ENCODE measurements at places on chromosomes 6 and 20.

- no peak for DNase-seq
Observed at GRCh38 chr6:70370496-70370895, 42.8 kb upstream of the FAM135A start.

DNA sequence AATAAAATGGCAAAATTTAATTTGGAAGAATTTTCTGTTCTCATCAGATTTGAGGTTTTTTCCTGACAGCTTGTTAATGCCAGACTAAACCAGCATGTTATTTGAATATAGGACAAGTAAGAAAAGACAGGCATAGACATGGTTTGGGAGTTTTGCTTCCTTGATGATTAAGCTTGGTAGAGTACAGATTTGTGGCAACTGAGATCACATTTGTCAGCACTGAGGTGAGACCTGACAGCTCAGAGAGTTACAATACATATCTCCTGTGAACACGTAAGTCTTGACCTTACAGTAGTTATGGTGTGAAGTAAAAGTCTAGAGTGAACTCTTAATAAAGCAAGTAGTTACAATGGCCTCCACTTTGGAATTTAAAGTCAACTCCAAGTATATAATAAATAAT lies 34.5 kb downstream of the CENPW start:
- no peak for DNase-seq

GRCh38 chr6:52929321-52930164 lies 20.0 kb upstream of the GSTA3 start:
- DNase-seq: no peak

GRCh38 chr20:64121586-64121985 lies 14.2 kb upstream of the NPBWR2 start:
- DNase-seq: no peak

DNA sequence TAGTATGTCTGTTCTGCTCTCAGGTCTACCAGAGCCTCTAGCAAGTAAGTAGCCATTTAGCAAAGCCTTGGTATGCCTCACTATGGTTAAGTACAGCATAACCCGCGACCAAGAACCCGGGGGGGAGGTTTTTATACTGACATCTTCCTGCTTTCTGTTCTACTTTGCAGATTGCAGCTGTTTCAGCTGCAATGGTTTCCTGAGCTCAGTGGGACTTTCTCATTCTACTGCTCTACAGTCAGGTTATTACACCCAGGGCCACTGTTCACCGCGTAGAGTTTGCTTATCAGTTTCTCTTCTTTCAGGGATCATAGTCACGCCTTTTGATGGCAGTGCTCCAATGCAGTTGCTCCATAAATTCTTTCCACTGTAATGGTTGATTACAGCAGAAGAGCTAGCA lies 631.3 kb downstream of the TFAP2A start:
- DNase-seq: no peak

GRCh38 chr20:23415959-23416583 lies 5.2 kb downstream of the NAPB start:
- no peak for DNase-seq

DNA sequence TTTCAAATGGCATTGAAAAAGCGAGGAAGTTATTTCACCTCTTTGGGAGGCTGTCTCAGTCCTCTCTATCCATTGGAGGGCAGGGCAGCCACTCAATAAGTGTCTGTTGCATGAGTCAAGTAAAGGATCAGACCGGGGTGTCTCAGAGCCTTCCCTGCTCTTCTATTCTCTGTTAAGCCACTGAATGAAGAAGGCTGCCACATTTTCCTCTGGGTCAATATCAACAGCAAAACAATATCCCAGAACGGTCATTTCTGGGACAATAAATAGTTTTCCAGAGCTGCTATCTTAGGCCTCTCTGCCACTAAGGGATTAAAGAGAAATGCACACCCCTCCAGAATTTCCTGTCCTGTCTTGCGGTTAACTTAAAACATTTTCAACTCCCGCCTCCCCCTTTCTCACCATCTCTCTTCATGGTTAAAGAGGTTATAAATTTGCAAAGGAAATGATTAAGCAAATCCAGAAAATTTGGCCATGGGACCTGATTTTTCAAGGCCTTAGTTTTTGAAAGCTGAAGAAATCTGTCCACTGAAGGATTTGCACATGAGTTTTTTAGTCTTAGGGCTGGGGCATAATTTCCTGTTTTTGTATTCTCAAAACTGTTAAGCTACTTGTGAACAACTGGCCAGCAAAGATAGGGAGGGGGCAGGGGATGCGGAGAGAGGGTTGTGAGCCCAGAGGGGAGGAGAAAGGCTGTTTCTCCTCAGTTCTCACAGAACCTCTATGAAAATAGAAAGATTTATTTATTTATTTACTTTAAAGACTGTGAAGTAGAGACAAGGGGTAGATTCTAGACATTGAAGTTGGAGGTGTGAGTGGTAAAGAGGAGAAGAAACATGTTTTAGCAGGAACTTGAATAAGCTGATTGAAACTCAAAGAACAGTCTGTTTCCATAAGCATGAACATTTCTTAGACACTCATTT lies 135.7 kb downstream of the BCAS1 start:
- DNase-seq: no peak

DNA sequence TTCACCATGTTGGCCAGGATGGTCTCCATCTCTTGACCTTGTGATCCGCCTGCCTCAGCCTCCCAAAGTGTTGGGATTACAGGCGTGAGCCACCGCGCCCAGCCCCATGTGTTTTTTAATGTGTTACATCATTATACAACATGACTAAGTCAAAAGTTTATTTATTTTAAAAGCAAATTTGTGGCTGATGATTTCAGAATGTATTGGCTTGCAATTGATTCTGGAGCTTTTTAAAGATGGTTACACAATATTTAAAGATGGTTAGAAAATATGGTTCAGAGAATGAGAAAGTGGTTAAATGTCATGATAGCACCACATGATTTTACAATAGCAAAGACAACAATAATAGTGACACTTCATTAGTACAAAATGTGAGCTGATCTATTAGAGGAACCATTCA lies 80.5 kb downstream of the SASH1 start:
- DNase-seq: no peak

DNA sequence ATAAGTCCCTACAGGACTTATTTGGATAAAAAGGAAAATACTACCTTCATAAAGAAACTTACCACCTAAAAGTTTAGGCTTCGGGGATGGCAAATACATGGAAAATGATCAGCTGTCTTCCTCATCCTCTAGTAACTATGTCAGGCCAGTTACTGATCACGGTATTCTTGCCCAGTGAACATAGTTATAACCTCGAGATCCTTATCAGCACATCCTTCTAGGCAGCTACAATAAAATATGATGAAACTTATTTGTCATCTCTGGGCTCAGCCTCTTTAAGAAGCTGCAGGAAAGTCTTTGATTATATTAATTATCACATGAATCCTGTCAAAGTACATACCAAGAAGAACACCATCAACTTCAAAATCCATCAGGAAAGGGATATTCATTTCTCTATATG lies 41.8 kb downstream of the SF3B5 start:
- DNase-seq: no peak

GRCh38 chr6:35258336-35258735 lies 1.2 kb upstream of the ZNF76 start:
- no peak for DNase-seq

GRCh38 chr20:44649126-44649525 lies 2.4 kb downstream of the ADA start:
- DNase-seq: no peak

GRCh38 chr6:37988127-37988526 lies 168.6 kb downstream of the ZFAND3 start:
- no peak for DNase-seq

DNA sequence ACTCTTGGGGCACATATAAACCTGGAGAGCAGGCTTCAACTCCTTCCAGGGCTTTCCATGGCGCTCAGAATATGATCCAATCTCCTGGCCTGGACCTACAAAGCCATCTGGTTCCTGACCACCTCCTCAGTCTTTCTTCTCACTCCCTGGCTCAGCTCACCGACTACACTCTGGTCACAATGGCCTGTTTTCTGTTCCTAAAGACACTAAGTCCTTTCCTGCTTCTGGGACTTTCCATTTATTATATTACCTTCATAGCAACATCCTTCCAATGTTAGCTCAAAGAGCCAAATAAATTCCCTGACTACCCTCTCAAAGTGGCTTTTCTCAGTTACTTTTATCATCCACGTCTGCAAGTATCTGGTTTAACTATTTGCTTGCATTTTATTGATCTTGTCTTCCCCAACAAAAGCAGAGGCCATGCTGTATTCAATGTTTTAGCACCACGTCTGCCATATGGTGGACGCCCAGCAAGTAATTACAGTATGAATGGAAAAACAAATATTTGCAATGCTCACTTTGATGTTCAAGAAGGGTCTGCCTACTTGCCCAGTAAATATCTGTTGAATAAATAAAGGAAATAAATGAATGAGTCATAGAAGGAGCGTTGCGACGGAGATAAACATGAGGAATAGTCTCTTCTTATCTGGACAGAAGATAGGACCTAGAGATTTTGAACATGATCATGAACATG lies 328.4 kb downstream of the ESR1 start:
- DNase-seq: no peak

- no peak for DNase-seq
Observed at GRCh38 chr6:67792996-67793395, 842.1 kb upstream of the ADGRB3 start.

- no peak for DNase-seq
Observed at GRCh38 chr6:95230071-95230740, 347.1 kb upstream of the MANEA start.

DNA sequence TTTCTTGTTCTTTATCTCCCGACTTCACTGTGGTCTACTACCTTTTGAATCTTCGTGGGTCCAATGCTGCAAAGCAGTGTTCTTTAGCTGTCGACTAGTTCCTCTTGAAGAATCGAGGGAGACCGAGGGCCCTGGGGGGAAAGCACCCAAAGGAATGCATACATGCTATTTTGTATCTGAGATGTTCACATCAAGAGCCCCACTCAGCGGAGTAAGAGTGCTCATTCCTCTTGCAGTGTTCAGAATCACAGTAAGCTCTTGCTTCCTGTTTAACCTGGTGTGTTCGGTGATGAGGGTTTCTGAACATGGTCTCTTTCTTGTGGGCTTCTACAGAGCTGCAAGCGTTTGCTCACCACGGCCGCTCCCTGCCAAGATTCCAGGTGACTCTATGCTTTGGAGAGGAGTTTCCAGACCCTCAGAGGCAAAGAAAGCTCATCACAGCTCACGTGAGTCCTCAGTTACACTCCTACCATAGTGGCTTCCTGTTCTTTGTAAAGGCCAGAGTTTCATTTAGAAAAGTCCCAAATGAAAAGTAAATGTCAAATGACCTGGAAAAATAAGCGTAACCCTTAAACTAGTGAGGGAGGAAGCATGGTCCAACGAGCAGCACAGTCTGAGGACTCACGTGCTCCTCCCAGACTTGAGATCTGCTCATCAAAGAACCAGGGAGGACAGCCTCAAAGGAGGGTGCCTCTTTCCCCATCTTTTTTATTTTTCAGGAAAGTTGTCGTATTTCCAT lies 13.3 kb downstream of the IRF4 start:
- DNase-seq: no peak

DNA sequence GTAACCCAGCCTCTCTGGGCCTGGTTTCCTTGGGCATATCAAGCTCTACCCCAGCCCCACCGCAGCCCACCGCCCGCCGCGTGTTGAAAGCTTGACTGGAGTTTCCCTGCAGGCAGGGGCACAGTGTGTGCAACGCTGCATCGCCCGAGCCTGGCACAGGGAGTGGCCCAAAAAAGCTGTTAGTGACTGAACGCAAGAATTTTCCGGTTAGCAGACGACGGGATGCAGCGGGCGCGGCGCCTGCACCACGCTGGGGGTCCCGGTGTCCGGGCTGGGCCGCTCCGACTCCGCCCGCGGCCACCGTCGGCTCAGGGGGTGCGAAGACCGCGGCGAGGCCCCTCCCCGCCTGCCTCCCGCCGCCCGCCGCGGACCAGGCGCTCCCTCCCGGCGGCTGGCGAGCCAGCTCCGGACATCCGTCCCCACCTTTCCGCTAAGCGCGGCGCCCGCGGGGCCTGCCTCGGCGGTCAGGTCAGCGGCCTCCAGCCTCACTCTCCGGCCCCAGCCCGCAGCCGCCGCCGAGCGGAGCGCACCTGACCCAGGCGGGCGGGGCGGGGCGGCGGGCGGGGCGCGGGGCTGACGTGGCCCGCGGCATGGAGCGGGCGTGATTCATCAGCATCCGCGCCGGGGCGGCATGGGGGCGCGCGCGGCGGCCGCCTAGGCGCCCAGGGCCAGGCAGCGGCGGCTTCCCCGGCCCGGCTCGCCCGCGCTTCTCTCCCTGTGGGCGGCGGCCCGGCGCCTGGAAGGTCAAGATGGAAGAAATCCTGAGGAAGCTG lies at the start of gene ARFGEF3:
TSS of gene ARFGEF3 (plus strand) at position 602 of the 773 bp plus-strand sequence. CDS start at position 750, 148 bp downstream.
- no peak for DNase-seq

DNA sequence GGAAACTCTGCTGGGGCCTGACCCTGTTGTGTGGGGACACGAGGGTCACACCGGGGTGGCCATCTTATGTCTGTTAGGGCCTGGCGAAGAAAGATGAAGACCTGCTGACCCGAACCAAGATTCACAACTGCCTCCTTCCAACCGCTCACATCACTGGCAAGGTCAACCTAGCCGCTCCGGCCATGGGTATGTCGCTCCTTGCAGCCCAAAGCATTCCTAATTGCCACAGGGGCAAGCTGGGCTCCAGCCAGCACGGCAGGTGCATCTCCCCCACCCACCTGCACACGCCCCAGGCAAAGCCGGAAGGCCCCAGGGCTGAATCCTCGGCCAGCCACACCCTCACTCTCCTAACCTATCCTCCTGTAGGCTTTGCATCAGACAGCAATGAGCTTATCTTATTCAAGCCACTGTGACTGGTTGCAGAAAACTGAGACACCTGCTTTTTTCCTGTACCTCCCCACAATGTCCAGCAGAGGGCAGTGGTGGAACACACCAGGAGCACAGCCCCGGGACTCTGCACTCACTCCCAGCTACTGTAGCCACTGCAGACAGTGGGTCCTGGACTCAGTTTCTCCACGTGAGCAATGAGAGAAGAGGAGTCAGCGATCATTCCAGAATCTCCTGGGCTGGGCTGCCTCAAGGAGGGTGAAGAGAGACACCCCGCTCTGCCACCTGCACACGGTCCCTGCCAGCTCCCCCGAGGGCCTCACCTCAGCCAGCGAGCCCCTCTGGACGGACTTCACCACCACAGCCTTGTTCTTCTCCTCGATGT lies 170.2 kb downstream of the PREX1 start:
- peak; percentile 78 for DNase-seq

GRCh38 chr20:47349365-47350180 lies 6.9 kb downstream of the ZMYND8 start:
- no peak for DNase-seq

GRCh38 chr6:122567034-122567433 lies 43.2 kb upstream of the PKIB start:
- DNase-seq: no peak

DNA sequence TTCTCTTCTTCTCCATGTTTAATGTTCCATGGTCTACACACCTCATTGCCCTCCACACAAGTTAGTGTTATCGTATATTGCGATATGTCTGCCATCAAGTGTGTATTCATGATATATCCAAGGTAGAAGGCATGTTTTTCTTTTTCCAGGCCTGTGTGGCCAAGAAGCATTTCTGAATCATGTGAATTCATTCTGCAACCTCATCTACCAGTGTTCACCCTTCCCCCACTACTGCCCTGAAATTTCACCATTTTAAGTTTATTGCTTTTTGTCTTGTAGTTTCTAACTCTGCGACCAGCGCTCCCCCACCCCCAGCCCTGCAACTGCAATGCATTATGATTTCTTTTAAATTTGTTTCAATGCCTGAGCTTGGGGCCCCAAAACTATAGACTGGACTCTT lies 618.0 kb upstream of the FLRT3 start:
- no peak for DNase-seq

GRCh38 chr20:39777610-39778009 lies 815.5 kb downstream of the DHX35 start:
- no peak for DNase-seq

Measured in NT2/D1 (cell line).